ENCODE measurements at places on chromosomes 13 and 19. TPM values are rescaled to one million over a fixed set of nuclear protein-coding genes. Genes with fewer than 3 reads are reported as not detected.
A peak's percentile ranks its signal among the peaks of the same experiment; 100 is the strongest.

The KPNA3 gene
- total RNA-seq: 45.5 TPM

The NLRP5 gene
- total RNA-seq: not detected

The DZIP1 gene
- 6.9 TPM for total RNA-seq

The CD22 gene
- total RNA-seq: 0.54 TPM

The ZNF443 gene
- 2.6 TPM for total RNA-seq

The SLC10A2 gene
- not detected for total RNA-seq

The TEX26 gene
- not detected for total RNA-seq

The METTL21C gene
- not detected for total RNA-seq

The IGSF23 gene
- not detected for total RNA-seq

The LIN7B gene
- 18.5 TPM for total RNA-seq

The CAMSAP3 gene
- total RNA-seq: 0.20 TPM

The SPTBN4 gene
- 3.2 TPM for total RNA-seq

The SIGLEC12 gene
- 0.36 TPM for total RNA-seq

The SMAD9 gene
- 10.2 TPM for total RNA-seq

The ZNF30 gene
- total RNA-seq: 1.4 TPM

The MBD3L2 gene
- total RNA-seq: not detected

DNA sequence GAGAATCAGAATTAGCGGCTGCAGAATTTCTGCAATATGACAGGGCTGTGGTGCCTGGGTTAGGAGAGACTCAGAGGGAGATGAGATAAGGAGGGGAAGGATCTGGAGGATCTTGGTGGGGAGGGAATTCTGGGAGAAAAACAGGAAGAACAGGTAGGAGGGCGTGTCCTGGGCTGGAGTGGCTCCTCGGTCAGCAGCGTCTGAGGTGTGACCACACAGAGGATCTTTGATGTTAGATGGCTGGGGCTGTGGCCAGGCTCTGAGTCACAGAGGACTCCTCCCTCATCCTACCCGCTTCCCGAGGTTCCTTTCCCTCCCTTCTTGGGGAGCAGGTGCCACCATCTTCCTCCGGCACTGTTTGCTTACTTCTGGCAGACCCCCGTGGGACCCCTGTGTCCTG, 6.4 kb upstream of the KLK6 start:
- no peak for DNase-seq

DNA sequence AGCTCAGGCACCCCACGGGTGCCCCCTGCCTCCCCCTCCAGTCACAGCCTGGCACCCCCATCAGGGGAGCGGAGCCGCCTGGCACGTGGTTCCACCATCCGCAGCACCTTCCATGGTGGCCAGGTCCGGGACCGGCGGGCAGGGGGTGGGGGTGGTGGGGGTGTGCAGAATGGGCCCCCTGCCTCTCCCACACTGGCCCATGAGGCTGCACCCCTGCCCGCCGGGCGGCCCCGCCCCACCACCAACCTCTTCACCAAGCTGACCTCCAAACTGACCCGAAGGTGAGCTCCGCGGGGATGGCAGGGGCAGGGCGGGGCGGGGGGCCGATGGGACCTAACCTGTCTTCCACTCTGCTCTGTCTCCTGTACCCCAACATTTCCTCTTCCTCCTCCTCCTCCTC, 25.0 kb downstream of the CKM start:
- DNase-seq: no peak

DNA sequence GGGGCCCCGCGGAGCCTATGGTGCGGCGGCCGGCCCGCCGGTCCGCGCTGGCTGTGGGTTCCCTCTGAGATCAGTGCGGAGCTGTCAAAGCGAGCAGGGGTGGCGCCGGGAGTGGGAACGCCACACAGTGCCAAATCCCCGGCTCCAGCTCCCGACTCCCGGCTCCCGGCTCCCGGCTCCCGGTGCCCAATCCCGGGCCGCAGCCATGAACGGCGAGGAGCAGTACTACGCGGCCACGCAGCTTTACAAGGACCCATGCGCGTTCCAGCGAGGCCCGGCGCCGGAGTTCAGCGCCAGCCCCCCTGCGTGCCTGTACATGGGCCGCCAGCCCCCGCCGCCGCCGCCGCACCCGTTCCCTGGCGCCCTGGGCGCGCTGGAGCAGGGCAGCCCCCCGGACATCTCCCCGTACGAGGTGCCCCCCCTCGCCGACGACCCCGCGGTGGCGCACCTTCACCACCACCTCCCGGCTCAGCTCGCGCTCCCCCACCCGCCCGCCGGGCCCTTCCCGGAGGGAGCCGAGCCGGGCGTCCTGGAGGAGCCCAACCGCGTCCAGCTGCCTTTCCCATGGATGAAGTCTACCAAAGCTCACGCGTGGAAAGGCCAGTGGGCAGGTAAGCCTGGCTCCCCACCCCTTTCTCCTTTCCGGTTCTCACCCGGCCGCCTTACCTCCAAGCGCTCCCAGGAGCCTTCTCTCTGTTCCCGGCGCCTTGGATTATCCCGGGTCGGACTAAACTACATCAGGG, at the start of gene PDX1:
TSS of gene PDX1 (plus strand) at position 67 of the 743 bp plus-strand sequence. CDS start at position 206, 139 bp downstream.
- DNase-seq: peak; percentile 61

DNA sequence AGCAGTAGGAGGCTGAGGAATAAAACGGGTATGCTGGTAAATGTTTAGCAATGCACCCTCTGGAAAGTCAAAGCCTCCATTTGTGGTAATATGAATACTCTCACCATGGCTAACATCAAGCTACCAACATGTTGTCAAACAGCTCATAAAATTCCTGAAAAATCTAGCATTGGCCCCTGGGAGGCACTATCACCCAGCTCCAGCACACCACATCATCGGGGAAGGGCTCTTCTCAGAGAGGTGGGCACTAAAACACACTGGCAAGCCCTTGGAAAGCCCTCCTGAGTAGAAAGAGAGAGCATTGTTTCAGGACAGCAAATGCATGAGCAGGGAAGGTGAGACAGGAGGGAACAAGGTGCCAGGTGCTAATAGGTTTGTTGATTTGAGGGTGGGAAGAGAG, 53.9 kb upstream of the FLT1 start:
- DNase-seq: no peak

- peak; percentile 65 for DNase-seq
These were observed 69.7 kb downstream of the RASA3 start for GRCh38 chr13:114062754-114063153.

- DNase-seq: no peak
These were observed 1191.0 kb downstream of the SLITRK5 start for GRCh38 chr13:88862095-88862620.

GRCh38 chr13:47289567-47289966, 392.7 kb upstream of the HTR2A start:
- DNase-seq: no peak

DNA sequence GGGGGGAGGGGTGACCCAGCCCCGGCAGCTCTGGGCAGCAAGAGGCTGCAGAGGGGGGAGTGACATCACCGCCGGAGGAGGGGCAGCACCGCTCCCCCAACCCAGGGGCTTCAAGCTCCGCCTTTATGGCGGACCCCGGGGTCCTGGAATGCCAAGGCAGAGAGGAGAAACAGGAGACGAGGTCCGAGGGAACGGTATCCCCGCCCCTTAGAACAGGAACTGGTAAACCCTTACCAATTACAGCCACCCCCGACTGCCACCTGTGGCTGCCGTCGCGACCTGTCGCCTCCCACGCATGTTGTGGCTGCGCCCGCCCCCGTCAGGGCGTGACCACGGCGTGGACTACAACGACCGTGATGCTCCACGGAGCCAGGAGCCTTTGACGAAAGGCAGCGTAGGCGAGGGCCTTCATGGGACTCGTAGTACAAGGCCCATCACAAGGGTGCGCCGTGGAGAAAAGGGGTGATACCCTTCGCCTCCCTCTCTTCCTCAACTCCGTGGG, 4.1 kb upstream of the KCNC3 start:
- DNase-seq: peak; percentile 96

DNA sequence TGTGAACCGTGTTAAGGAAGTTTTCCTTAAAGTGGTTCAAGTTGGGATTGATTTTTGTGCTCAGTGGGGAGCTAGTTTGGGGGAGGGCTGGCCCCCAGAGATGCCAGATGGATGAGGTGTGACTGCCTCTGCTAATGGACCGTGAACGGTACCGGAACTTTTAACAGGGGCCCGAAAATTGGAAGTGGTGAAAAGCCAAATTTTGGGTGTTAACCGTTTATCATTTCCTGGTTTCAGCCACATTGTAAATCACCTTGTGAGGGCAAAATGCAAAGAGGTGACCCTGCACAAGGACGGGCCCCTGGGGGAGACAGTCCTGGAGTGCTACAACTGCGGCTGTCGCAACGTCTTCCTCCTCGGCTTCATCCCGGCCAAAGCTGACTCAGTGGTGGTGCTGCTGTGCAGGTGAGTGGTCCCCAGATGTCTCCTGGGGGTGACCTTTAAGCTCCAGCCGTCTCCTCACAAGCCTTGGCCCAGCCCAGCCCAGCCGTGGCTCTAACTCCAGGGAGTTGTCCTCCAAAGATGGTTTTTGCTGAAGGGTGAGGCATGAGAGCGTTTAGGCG, 18.2 kb downstream of the UPF1 start:
- no peak for DNase-seq

- DNase-seq: no peak
These were observed 564.3 kb downstream of the SLITRK5 start for GRCh38 chr13:88235441-88235840.

GRCh38 chr13:94120878-94121277, 358.6 kb downstream of the DCT start:
- DNase-seq: no peak

DNA sequence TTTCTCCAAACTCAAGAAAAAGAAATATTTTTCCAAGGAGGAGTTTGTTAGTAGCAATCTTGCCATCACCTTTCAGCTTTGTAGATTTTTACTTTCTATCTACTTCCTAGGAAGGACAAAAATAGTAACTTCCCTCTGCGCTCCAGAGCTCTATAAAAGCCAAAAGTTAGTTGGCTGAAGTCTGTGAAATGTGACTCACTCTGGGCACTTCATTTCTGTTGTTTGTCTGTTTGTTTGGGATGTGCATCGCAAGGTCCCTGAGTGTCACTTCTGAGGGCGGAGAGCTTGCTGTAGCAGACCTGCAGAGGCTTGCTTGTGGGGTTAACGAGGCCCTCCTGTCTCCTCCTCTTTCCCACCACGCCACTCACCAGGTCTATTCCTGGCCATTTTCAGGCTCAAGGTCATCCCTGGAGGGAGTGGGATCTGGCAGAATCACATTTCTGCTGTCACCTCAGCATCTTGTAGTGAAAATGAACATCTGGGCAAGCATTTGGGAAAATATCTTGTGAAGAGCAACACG, 307.6 kb downstream of the GPC6 start:
- no peak for DNase-seq

DNA sequence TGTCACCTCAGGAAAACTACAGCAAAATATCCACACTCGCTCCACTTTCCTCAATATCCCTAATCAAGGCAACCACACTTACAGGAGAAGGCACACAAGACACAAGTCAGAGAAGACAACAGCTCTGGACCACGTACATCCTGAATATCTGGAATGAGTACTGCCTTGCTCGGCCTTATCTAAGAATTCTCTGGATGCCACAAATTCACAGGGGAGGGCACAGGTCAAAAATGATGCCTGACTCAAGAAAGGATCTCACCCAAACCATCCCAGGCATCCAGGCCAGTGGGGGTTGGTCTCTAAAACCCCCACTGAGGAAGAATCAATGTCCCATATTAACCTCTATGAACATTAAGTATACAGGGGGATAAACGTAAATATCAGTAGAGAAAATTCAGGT, 29.9 kb downstream of the ATP7B start:
- DNase-seq: no peak

GRCh38 chr19:55418185-55418584, 10.6 kb upstream of the UBE2S start:
- peak; percentile 58 for DNase-seq

DNA sequence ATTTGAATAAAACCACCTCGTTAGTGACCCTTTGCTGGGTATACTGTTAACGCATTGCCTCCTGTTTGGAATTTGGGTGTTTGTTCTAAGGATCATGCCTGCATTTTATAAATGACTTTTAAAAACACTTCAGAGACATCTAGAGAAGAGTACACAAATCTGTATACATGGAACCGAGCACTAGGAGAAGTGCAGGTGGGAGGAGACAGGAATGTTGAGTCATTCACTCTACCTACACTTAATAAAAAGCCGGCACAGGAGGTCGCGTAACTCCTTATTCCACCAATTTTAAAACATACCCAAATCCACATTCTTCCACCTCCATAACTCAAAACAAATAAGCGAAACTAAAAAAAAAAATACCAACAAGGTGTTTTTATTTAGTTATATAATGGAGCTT, 48.6 kb downstream of the FGF9 start:
- DNase-seq: no peak

DNA sequence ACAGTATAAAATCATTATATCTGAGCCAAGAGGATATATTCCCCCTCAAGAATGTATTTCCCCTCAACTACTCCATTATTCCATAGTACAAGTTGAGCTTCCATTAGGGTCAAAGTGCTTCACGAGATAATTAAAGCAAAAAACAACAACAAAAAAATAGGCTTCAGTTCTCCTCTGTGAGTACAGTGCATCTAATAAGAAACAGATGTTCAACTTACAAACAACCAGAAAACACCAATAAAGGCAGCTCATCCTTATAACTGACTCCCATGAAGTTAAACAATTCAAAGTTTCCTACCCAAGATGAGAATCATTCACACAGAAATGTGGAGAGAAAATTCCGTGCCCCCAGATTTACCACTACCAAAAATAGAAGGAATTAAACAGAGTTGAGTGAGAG, 854.4 kb downstream of the PCDH9 start:
- no peak for DNase-seq

GRCh38 chr13:24254146-24254841, 55.1 kb upstream of the C1QTNF9 start:
- DNase-seq: peak; percentile 26

DNA sequence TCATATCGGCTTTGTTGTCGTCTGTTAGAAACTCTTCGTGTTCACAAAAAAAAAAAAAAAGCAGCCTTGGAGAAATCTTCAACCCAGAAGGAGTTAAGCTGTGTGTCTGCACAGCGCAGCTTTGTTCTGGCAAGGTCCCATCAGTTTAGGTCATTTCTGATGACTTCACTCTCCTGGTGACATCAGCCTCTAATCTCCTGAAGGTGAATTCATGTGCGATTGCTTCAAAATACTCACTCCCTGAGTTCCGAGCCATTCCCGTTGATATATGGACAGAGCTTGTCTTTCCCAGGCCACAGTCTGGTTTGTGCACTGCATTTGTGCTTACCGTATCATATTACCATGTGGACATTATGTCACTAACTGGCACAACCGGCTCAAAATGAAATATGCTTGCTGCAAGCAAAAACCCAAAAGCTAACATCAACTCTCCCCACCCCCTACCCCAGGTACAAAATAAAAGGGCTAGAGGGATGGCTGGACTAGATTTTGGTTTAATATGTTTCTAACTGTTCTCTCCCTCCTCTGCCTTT, 342.4 kb downstream of the KCNRG start:
- DNase-seq: peak; percentile 25

DNA sequence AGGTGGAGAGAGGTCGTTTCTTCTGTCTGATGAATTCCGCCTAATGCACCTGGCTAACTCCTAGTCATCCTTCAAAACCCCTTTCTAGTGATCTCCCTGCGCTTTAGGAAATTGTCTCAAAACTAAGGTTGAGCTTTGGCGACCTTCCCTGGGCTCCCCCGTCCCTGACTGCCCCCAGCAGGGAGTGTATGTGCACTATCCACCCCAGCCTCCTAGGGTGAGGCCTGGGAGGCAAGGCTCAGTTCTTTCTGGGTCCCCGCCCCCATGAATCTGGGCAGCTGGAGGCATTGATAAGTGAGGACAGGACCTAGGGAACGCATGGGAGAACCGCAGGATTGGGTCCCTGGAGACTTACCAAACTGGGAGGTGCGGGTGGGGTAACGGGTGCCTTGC, 378 bp downstream of the TLE6 start:
- DNase-seq: peak; percentile 62

GRCh38 chr19:50794876-50795663, 4.9 kb downstream of the ACP4 start:
- no peak for DNase-seq
